ENCODE measurements at places on chromosomes 1 and 21.
A peak's percentile ranks its signal among the peaks of the same experiment; 100 is the strongest.

GRCh38 chr1:54950369-54951163, 29.9 kb upstream of the TMEM61 start:
- DNase-seq: peak; percentile 21

GRCh38 chr1:217106231-217106901, 383.1 kb upstream of the ESRRG start:
- DNase-seq: no peak

DNA sequence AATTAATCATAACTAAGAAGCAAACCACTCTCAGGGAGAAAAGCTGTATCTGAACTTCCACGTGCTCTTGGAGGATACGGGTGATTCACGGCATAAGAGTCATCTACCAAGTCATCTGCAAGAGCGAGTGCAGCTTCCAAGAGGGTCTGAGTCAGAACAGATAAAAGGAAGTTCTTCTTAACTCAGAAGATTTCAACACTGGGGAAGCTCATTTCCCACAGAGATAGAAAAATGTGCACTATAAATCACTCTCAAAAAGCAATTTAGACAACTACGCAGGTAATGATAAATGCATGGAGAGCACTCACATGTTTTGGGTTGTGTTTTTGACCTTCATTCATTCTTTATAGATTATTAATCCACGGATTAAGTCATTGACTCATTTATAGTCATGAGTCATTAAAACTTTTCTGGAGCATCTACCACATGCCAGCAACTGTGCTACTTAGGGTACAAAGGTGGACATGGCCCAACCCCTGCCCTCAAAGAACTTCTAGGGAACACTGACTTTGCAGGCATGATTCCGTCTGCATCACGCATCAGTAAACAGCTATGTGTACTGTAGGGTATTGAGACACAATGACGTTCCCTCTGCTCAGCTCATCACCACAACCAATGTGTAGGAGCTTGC, 20.8 kb downstream of the KCNJ15 start:
- DNase-seq: no peak

GRCh38 chr1:37073854-37074379, 39.6 kb upstream of the GRIK3 start:
- no peak for DNase-seq

- DNase-seq: peak; percentile 70
Measured at GRCh38 chr1:203287109-203287893, 18.0 kb upstream of the BTG2 start.

- DNase-seq: no peak
Measured at GRCh38 chr1:172398193-172398592, 22.3 kb upstream of the C1orf105 start.

DNA sequence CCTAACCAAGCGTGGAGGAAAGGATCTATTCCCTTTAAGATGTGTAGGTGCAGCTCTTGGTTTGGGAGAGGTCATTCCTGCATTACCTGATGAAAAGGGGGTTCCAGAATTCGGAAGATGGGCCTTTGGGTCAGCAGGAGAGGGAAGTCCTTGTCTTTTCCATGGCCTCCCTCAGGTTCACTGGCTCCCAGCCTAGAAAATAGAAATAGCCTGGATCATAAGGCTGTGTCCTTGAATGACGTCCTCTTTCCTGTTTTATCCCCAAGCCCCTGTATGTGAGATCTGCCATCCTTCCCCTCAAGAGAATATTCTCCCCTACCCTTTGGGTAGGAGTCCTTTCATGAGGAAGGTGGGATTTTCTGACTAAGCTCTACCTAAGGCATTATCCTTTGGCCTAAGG, 14.5 kb upstream of the RPS8 start:
- DNase-seq: no peak

DNA sequence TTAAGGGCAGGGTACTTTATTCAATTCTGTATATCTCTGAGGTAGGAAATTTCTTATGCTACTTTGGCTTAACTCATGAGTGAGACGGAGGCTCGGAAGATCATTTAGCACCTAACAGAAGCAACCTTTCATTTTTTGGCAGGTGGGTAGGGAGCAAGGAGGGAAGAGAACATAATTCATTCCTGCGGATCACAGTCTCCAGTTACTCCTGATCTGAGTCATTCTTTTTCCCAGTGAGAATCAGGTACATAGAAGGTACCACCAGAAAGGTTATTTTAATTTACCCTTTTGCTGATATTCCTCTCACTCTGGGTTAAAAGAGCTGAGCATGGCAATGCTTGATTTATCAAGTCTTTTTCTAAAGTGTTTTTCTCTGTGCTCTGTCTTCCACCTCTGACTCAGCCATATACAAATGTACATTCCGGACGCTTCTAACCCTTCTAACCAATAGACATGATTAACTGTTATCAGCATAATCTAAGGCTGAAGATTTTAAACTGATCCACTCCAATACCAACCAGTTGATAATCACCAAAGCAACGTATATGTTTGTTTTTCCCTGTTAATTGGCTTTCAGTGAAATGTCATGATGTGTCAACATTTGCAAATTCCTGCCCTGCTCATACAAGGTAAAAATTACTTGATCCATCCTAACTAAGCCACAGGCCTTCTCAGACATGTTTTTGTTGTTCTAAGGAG, 271.7 kb downstream of the DUSP10 start:
- DNase-seq: no peak

DNA sequence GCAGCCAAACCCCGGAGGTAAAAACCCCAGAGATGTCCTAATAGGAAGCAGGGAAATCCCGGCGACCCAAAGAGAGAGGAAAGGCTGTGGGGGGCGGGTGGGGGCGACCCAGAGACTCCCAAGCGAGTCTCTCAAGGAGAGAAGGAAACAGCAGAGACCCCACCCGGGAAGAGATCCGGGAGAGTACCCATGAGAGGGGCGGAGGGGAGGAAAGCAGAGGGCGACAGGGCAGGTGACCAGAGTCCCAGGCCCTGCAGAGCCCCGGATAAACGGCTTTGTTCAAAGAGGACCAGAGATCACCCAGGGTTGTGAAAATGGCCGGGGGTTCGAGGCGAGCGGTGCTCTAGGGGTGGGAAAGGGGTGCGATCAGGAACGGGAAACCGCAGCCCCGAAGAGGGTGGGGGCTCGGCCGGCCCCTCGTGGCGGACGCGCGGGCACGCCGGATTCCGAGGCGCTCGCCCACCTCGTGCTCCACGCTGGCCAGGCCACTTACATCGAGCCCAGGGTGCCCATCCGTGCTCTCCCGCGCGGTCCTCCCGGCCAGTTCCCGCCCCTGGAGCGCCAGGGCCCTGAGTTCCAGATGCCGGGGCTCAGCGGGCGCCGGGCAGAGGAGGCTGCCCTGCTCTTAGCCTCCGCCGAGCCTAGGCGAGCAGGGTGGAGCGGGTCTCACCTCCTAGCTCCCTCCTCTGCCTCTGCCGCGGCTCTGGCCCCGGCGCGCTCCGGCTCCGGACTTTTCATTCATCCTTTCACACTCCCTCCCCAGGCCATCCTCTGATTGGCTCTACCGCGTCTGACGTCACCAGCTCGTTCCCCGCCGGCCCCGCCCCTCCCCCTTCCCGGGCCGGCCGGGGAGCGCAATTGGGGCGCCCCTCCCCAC, 52.3 kb downstream of the RHBG start:
- DNase-seq: peak; percentile 46

GRCh38 chr1:95041491-95042165, 31.1 kb downstream of the ALG14 start:
- no peak for DNase-seq

DNA sequence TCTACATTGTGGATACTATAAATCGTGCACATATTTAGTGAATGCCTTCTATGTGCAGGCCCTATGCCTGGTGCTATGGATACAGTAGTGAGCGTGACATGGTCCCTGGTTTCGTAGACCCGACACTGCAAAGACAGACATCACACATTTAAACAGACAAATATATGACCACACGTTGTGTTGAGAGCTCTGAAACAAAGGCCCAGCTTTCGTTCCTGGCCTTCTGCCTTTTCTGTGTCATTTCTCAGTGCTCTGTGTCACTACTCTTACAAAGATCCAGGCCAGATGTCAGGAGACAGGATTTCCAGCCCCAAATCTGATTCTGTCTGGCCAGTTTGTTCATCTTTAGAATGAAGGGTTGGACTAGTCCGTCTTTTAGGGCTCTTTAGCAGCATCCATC, 19.3 kb upstream of the TRABD2B start:
- no peak for DNase-seq

- DNase-seq: no peak
Measured at GRCh38 chr1:229230893-229231753, 39.8 kb upstream of the RAB4A start.

DNA sequence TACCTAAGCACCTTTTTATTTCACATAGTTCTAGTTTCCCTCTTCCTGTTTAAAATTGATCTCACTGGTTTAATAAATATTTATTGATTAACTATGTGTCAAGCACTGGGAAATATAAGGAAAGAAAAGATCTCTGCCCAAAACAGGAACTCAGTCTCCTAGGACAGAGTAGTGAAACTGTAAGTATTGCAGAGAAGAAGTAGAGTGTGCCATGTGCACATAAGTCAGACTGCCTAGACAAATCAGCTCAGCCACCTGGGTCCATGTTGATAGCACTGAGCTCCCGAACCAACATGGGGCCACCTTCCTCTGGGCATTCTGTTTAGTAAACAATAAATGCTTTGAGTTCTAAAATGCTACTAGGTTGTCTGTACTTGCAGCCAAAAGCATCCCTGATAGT, 9.8 kb upstream of the SSX2IP start:
- DNase-seq: no peak

DNA sequence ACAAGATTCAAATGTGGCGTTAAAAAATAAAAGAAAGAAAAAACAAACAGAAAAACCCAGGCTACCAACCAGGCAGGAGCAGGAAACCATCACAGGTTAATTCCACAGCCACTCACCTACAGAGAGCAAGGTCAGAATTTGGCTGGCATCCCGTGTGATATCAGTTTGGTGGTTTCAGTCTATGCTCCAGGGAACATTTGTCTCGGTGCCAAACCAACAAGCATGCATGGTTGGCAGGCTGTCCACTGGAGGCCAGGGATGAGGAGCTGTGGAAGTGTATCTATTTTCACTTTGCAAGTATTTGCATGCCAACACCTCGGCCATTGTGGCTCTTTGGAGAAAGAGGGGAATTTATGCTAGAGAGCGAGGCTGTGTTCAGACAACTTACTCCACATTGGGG, 53.1 kb upstream of the PROX1 start:
- DNase-seq: no peak

DNA sequence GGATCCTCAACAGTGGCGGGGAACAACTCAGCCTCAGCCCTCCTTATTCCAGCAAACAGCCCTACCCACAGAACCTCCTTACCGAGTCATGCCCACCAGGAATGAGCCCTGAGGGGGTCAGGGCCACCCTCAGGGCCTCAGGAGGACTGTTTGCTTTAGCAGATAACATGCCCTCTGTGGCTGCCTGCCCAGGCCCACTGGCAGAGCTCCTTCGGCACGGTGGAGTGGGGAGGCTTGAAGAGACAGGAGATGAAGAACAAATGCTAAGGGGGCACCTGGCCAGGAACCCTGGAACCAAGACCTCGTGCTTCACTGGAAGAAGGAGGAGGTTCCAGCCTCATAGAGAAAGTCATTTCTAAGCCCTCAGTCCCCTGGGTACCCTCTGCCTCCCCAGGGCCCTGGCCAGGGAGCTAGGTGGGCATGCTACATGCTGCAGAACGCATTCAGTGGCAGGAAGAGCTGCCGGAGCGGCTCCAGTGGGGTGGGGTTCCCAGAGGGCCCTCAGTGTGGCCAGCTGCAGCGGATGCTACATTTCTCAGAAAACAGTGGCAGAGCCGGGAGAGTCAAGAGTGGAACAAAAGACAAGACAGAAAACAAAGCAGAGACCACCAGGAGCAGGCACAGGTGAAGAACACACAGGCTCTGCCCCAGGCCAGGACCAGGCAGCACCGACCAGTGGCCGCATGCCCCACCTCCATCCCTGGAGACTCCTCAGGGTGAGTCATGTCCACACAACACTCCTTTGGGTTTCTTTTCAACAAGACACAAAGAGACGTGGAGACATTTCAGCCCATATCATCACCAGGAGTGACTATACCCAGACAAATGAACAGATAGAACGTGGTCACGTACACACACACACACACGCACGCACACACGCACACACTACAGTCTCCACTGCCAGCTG, 39.8 kb downstream of the RIMS3 start:
- DNase-seq: no peak

GRCh38 chr1:165877411-165877810, 50.0 kb downstream of the UCK2 start:
- no peak for DNase-seq

DNA sequence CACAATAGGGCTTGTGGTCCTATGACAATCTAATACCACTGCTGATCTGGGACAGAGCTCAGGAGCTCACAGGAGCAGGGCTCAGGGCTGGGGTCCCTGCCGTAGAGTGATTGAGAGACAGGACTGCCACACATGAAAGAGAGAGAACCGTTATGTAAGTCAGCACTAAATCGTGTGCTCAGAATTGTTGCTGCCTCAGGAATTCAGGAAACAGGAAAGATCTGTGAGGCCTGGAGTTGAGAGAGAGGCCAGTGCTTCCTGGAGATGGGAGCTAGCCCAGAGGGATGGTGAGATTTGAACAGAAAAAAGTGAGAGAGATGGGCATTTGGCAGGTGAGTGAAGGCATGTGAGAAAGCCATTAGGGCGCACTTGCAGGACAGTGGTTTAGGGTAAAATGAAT, 17.5 kb upstream of the ACBD6 start:
- DNase-seq: no peak
